Right atrium auricular region (tissue), 2 donors: ENCODE measurements at places on chromosomes 7 and 10. TPM values are rescaled to one million over a fixed set of nuclear protein-coding genes. Genes with fewer than 3 reads are reported as not detected.
A peak's percentile ranks its signal among the peaks of the same experiment; 100 is the strongest.

The SPDYE6 gene
- not detected for total RNA-seq

The FAM24B gene
- 1.7 TPM for total RNA-seq

The NRG3 gene
- total RNA-seq = 1.4 TPM

The AGBL3 gene
- 0.67 TPM for total RNA-seq

- no peak for DNase-seq
- no peak overlapping the region for H3K27ac ChIP-seq
- H3K36me3 ChIP-seq = no peaks in the 10 kb centered on the region
- no peak overlapping the region for H3K4me3 ChIP-seq
Observed at GRCh38 chr7:70352906-70353305, 754.6 kb downstream of the AUTS2 start.

- no peak for DNase-seq
- H3K27ac ChIP-seq = no peak overlapping the region
- H3K4me1 ChIP-seq = no peaks in the 10 kb centered on the region
- no peaks in the 10 kb centered on the region for H3K36me3 ChIP-seq
Observed at GRCh38 chr7:83248000-83248399, 85.3 kb upstream of the PCLO start.

- H3K4me3 ChIP-seq = no peak overlapping the region
- DNase-seq = no peak
- H3K4me1 ChIP-seq = no peaks in the 10 kb centered on the region
- no peaks in the 10 kb centered on the region for H3K36me3 ChIP-seq
Observed at GRCh38 chr10:58322072-58322834, 12.6 kb upstream of the UBE2D1 start.

DNA sequence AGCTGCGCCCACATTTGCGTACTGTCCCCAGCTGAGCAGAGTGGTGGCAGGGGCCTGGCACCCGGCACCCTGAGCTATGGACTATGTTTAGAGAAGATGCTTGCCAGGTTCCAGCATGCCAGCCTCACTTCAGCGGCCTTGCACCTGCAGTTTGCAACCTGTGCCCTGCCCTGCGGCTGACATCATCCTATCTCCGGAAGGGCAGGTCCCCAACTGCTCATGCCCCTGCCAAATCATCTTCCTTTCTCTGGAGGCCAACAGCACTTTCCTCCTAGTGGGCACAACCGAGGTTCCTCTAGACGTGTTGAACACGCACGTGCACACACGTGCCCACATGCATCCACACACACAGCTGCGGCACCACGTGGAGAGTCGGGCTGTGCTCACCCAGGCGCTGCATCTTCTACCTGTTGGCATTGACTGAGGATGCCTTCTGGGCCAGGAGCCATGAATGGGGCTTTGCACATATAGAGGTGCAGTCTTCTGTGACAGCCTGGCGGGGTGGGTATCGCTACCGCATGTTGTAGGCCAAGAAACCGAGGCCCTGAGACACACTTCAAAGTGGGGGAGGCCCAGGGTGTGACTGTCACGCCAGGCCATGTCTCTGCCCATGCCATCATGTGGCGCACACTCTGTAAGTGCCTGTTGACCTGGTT is 24.5 kb downstream of the CNPY1 start:
- H3K27me3 ChIP-seq = no peaks in the 10 kb centered on the region
- H3K4me3 ChIP-seq = no peak overlapping the region
- H3K4me1 ChIP-seq = no peaks in the 10 kb centered on the region
- H3K36me3 ChIP-seq = no peaks in the 10 kb centered on the region
- no peak overlapping the region for H3K27ac ChIP-seq
- DNase-seq = no peak

- no peak overlapping the region for H3K4me3 ChIP-seq
- DNase-seq = no peak
Observed at GRCh38 chr10:109055243-109055642, 868.1 kb downstream of the XPNPEP1 start.

- H3K4me3 ChIP-seq = no peak overlapping the region
- peak overlapping the region; percentile 58 for H3K27ac ChIP-seq
- H3K27me3 ChIP-seq = no peaks in the 10 kb centered on the region
- peaks cover 82% of the 10 kb centered on the region for H3K4me1 ChIP-seq
- DNase-seq = no peak
Observed at GRCh38 chr10:80413271-80413996, 5.1 kb downstream of the PRXL2A start.

GRCh38 chr7:70410134-70410750 is 721.7 kb upstream of the GALNT17 start:
- no peaks in the 10 kb centered on the region for H3K27me3 ChIP-seq
- H3K4me3 ChIP-seq = no peak overlapping the region
- no peaks in the 10 kb centered on the region for H3K36me3 ChIP-seq
- no peak overlapping the region for H3K27ac ChIP-seq
- no peaks in the 10 kb centered on the region for H3K4me1 ChIP-seq

GRCh38 chr7:24922099-24922773 is 57.7 kb downstream of the OSBPL3 start:
- H3K4me3 ChIP-seq = no peak overlapping the region
- no peaks in the 10 kb centered on the region for H3K36me3 ChIP-seq
- no peaks in the 10 kb centered on the region for H3K27me3 ChIP-seq
